Gastrocnemius medialis (tissue), 4 donors: ENCODE measurements at places on chromosomes 1 and 21. TPM values are rescaled to one million over a fixed set of nuclear protein-coding genes. Genes with fewer than 3 reads are reported as not detected.

DNA sequence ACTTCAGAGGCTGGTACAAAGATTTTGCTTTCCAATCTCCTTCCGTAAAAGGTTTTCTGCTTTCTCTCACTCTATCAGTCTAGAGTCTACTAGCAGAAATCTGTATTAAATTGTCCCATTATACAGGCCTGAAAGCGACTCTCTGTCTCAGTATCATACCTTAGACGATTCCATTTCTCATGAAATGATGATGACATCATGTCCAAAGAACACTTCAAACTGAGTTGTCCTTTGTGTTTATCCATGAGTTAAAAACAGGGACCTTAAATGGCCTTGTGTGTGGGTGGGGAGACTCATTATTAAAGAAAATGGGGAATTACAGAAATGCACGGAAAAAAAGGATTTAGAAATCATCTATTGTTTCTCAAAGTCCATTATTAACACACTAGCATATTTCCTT is 21.0 kb upstream of the SLC44A3 start:
- no peak for DNase-seq
- H3K4me1 ChIP-seq, result peaks cover 3% of the 10 kb centered on the region
- H3K27ac ChIP-seq, result no peak overlapping the region
- H3K36me3 ChIP-seq, result no peaks in the 10 kb centered on the region
- no peak overlapping the region for H3K4me3 ChIP-seq

ACOT11 gene
- total RNA-seq, result 1.5 TPM

ELOA gene
- 48.9 TPM for total RNA-seq

ATF3 gene
- 1.9 TPM for total RNA-seq

CYP4X1 gene
- total RNA-seq, result 2.0 TPM

DNA sequence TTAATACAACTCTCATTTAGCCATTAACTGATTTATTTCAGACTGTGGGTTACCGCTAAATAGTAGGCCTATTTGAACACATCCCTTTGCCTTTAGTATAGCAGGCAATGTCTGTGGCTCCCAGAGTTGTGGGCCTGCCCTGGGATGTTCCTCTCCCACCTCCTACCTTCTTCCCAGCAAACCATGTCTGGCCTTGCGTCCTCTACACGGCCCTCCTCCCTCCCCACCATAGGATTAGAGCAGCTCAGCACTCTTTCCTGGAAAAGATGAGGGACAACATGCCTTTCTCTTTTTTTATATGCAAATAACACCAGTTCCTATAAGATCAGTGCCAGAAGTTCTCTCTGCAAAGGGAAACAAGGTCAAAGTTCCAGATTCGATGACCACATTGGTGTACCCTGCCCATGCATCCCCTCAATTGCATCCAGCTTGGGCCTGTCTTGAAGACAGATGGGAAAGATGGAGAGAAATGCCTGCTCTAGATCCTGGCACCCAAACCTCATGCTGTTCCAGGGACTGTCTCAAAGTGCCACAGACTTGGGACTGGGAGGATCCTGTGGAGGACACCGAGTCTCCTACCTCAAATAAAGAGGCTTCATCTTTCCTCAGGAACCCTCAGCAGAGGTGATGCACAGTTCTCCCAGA is 57.2 kb downstream of the CD46 start:
- H3K4me1 ChIP-seq, result peaks cover 96% of the 10 kb centered on the region
- H3K27me3 ChIP-seq, result no peaks in the 10 kb centered on the region
- peaks cover 8% of the 10 kb centered on the region for H3K36me3 ChIP-seq
- DNase-seq, result peak; percentile 18
- H3K4me3 ChIP-seq, result no peak overlapping the region

GRCh38 chr1:192936313-192937018 is 122.7 kb downstream of the UCHL5 start:
- no peaks in the 10 kb centered on the region for H3K36me3 ChIP-seq
- DNase-seq, result no peak
- no peaks in the 10 kb centered on the region for H3K27me3 ChIP-seq
- H3K4me1 ChIP-seq, result no peaks in the 10 kb centered on the region
- H3K4me3 ChIP-seq, result no peak overlapping the region
- H3K27ac ChIP-seq, result no peak overlapping the region
